ENCODE measurements at places on chromosomes 3 and 15.

GRCh38 chr15:42608110-42608531 is 32.7 kb downstream of the STARD9 start:
- DNase-seq: no peak

GRCh38 chr15:58047149-58047548 is 18.4 kb downstream of the ALDH1A2 start:
- no peak for DNase-seq

- DNase-seq: no peak
These were observed 49.3 kb downstream of the STRIT1 start for GRCh38 chr3:155244216-155244615.

DNA sequence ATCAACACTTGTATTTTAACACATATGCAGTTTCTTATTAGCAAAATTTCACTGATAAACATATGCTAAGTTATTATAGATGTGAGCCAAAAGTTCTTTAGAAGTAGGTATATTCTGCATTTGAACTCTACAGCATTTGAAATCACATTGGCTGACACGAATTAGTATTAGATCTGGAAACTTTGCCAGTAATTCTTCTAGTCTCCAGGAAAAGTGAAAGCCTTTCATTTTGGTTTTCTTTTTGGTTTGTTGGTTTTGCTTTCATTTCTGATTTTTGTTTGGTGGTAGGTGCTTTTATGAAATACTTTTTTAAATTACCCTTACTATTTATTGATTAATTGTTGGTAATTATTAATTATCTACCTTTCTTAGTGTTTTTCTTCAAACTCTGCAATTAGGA is 72.9 kb downstream of the RBMS3 start:
- DNase-seq: peak; percentile 6

GRCh38 chr3:125462722-125463299 is 57.2 kb downstream of the SNX4 start:
- DNase-seq: no peak

DNA sequence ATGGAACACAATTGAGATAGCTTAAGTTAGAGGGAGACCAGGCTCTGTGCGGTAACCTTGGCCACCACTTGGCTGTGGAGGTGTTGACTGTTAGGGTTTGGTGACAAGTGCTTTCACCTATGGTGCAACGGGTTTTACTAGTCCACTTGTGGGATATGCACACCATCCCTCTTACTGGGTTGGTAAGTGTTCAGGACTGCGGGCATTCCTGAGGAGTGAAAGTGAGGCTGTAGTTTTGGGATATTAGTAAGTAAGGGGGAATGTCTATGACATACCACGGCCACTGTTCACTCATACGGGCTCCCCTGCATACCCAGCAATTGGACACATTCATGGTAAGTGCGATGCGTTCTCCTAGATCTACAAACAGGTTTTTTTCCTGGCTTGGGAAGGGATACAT is 8.0 kb upstream of the RAD54L2 start:
- DNase-seq: no peak

DNA sequence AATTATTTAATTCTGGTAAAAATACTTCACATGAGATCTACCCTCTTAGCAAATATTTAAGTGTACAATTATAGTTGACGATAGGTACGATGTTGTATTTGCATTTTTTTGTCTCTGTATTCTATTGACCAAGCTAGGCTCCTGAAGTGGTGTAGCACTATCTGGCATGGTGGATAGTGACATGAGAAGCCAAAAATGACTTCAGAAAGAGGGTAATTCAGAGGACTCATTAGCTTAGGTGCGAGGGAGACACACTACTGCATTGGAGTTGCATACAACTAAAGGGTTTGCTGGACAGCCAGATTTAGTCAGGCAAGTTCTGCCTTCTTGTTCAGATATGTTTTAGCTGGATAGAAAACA is 50.6 kb downstream of the KBTBD8 start:
- no peak for DNase-seq

DNA sequence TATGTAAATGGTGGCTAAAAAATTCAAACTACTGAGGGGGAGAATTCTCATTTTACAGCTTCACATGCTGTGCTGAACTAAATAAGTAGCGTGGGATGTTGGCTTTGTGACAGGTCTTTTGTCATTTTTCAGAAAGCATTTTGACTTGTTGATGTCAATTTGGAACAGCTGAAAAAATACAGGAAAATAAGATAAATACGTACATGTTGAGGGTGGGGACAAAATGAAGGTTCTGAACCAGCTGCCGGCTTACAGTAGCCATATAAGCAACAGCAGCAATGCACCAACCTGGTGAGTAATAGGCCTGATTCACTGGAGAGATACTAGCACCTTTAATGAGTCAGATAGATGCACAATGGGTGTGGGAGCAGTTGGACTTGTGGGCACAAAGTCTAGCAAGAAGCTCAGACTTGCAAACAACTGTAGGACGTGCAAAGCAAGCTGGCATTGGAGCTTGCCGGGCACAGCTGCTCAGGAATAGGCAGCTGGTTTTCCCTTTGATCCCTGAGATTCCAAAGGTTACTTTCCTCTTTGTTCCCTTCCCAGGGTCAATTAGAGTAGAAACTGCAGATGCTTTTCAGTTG is 12.9 kb downstream of the B3GNT5 start:
- no peak for DNase-seq

- DNase-seq: no peak
These were observed 19.5 kb upstream of the THRB start for GRCh38 chr3:24514119-24514518.

DNA sequence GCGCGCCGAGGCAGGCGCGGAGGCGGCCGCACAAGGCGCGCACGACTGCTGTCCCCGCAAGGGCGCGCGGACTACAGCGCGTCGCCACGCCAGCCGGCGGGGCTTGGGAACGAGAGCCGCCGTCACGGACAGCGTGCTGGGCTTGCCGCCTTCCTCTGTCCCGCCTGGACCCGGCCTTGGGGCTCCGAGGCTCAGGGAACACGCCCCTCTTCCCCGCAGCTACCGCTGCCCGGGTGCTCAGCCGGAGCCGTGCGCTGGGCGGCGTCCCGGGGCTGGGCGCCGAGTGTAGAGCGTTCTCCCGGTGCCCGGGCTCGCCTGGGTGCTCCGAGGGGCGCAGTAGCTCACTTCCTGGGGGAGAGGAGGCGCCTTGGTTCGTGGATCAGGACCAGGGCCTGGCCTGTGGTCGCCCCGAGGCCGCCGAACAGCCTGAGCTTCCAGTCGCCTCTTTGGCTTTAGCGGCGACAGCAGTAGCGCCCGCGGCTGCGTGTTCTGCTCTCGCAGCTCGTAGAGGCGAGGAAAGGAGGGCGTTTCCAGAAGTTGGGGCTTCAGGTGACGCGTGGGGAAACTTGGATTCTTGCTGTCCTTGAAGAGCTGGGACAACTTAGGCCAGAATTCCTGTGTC is 226.7 kb upstream of the C2CD4B start:
- DNase-seq: peak; percentile 43

- peak; percentile 52 for DNase-seq
These were observed 12.4 kb upstream of the RAB11A start for GRCh38 chr15:65856821-65857455.

DNA sequence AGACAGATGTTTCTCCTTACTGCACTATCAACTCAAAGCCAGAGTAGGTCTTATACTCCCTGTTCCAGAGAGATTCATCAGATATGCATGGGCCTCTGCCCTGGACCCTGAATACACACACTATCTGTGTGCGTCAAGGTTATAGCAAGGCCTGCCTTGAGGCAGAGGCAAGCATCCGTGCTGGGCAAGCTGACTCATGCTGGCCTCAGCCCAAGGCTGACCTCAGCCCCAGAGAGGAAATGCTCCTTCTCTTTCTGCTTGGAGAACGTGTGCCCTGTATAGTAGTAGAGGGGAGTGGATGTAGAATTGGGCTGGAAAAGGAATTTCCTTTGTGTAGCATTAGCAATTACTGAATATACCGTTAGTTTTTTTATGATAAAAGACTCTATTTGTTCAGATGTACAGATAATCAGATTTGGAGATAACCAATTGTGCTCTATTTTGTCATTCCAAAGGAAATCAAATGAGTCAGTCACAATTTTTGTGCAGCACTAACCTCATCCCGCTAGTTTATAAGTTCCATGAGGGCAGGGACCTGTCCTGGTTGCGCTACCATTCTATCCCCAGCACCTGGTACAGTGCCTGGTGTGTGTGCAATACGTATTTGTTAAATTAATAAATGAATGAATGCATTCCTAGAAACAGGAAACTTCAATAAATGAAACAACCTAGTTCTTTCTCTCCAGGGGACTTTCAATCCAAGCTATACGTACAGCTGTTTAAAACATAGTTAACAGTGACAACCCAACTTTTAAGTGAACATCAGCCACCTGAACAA is 13.3 kb upstream of the PAQR9 start:
- DNase-seq: no peak

DNA sequence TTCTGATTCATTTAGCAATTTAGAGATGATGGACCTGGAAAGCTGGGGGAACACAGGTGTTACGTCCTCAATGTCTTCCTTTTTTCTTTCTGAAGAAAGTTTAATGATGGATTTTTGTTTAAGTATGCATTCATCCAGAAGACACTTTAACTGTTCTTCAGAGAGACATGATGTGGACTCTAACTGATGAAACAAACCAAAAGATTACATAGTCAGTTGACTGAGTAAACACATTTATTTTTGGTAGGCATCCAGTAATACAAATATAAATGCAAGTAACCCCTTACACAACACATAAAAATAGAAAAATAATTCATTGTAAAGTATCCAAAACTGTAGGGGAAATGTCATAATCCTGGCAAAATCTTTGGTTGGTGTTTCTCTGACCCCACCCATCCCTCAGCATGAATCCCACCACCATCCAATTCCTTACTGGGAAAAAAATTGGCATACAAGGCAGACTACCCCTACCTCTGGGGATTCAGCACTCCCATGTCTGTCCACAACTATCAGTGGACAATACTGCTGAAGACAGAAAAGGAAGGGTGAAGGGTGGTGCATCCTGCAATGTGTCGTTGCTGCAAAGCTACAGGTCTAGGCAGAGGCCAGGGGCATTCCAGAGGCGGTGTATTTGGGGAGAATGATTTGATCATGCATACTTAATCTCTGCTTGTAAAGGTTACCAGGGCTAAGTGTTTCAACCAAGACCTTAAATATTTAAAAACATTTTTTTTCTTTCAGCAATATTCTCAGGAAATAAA is 37.4 kb downstream of the THBS1 start:
- no peak for DNase-seq

GRCh38 chr15:78930577-78931388 is 14.1 kb downstream of the CTSH start:
- DNase-seq: no peak

DNA sequence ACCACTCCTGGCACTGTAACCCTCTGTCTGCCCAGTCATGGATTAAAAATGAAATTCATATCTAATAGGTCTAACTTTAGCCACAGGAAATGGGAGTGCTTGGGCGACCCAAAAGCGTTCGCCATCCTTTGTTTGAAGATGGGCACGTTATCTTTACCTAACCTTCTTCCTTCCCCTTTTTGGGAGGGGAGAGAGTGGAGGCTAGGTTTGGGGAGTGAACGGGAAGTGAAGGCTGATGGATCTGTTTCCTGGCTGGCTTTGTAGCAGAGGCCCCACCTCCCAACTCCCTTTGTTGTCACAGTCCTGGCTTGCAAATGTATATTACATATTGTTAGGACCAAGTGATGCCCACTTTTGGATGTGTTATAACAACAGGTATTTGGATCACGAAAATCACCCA is 98.1 kb upstream of the ARHGEF3 start:
- no peak for DNase-seq

GRCh38 chr3:186251948-186252619 is 110.0 kb downstream of the DGKG start:
- no peak for DNase-seq
